Uterus (tissue), 4 donors: ENCODE measurements at places on chromosomes 12 and 14. TPM values are rescaled to one million over a fixed set of nuclear protein-coding genes. Genes with fewer than 3 reads are reported as not detected.

- no peak for DNase-seq
Measured at GRCh38 chr12:101256266-101256665, 23.6 kb upstream of the UTP20 start.

- no peak for DNase-seq
Measured at GRCh38 chr12:104348283-104348993, 44.9 kb downstream of the EID3 start.

DNA sequence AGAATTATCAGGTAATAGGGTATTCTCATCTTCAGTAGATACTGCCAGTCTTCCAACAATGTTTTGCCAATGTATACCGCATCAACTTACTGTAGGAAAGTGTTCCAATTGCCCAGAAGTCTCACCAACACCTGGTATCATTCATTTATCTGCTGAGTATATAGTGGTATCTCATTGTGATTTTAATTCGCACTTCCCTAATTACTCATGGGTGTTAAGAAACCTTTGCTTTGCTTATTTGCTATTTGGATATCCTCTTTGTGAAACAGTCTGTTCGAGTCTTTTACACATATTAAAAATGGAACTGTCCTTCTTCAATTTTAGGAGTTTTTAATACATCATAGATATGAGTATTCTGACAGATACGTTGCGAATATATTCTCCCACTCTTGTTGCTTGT, 6.1 kb downstream of the TM7SF3 start:
- DNase-seq: no peak

DNA sequence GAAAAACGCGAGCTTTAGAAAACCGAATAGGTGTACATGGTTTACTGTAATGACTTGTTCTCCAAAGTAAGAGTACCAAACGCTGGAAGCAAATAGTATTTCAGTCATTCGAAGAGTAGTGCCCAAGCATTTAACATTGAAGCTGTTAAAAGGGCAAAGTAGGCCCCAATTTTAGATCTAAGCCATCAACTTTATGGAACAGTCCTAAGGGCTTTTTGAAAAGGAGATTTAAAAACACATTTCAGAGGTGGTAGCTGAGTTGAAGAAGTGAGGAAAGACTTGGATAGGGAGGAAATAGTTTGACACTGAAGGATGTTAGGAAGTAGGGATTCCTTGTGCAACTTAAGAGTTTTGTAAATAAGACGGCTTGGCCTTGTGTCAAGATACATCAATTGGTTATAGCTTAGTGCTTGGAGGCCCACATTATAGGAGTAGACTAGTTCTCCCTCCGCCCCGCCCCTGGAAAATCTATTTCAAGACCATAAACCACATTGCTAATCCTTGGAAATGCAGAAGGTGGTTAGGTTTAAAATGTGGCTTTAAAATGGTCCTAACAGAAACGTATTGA, 783 bp upstream of the TUBA1B start:
- no peak for DNase-seq

- DNase-seq: no peak
Measured at GRCh38 chr12:38155526-38156496, 160.8 kb upstream of the ALG10B start.

DNA sequence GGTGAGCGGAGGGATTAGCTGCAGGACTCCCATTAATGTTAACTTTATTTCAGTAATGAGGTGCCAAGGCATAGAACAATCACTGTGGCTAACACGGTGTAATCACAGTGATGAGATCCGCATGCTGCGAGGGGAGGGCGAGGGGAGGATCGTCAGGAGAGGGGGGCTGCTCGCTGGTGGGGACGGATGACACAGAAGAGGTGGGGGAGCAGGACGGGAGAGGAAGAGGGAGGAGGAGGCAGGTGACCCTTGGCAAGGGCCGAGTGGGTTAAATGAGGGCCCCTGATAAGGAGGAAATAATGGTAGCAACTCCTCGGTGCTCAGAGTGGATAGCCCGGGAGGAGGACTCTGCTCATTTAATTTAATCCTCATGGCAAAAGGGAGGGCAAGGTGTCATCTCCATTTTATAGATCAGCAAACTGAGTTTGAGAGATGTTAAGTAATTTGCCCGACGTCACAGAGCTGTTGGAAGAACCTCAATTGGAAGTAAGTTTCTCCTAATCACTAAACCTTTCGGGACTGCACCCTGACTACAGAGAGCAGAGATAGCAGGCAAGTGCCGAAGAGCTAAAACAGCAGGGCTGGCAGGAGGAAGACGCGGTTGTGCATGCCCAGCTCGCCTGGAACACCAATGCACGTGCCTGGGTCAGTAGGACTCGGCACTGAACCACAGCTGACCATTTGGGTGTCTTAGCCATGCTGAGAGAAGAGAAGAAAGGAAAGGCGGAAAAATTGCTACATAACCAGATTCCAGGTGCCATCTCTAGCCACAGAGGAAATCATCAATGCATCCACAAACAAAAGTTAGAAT, 43.0 kb downstream of the SPRING1 start:
- DNase-seq: no peak

GRCh38 chr14:53947452-53948204, 9.0 kb downstream of the BMP4 start:
- DNase-seq: no peak

GRCh38 chr12:120190985-120191480, 3.5 kb downstream of the GCN1 start:
- DNase-seq: no peak

DNA sequence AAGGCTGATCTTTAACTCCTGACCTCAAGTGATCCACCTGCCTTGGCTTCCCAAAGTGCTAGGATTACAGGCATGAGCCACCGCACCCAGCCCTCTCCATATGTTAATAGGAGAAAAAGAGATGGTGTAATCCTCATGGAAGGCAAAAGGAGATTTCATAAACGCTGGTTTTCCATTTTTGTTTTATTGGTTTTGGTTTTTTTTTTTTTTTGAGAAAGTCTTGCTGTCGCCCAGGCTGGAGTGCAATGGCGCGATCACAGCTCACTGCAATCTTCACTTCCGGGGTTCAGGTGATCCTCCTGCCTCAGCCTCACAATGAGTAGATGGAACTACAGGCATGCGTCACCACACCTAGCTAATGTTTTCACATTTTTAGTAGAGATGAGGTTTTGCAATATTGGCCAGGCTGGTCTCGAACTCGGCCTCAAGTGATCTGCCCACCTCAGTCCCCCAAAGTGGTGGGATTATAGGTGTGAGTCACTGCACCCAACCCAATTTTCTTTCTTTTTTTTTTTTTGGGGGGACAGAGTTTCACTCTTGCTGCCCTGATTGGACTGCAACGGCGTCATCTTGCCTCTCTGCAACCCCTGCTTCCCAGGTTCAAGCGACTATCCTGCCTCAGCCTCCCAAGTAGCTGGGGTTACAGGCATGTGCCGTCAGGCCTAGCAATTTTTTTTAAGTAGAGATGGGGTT, 8.1 kb downstream of the PTGES3 start:
- DNase-seq: no peak

DNA sequence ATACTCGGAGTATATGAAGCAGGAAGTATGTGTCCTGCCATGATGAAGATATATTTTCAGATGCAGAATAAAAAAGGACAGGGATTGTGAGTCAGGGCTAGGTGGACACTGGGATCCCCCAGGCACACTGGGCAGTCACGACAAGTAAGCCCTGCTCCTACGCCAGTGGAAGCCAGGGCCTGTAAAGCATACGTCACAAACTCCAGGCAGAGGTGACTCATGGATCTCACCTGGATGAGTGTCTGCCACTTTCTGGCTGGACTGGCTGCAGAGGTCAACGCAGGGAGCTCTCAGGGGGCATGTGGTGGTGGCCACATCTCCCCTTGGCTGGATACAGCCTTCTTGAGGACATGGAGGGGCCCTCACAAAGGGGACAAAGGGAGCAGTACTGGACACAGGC, 262.3 kb downstream of the GLT1D1 start:
- no peak for DNase-seq

- DNase-seq: no peak
Measured at GRCh38 chr14:67313153-67313552, 46.5 kb downstream of the ATP6V1D start.

- DNase-seq: no peak
Measured at GRCh38 chr12:119145367-119145766, 33.4 kb upstream of the HSPB8 start.

DNA sequence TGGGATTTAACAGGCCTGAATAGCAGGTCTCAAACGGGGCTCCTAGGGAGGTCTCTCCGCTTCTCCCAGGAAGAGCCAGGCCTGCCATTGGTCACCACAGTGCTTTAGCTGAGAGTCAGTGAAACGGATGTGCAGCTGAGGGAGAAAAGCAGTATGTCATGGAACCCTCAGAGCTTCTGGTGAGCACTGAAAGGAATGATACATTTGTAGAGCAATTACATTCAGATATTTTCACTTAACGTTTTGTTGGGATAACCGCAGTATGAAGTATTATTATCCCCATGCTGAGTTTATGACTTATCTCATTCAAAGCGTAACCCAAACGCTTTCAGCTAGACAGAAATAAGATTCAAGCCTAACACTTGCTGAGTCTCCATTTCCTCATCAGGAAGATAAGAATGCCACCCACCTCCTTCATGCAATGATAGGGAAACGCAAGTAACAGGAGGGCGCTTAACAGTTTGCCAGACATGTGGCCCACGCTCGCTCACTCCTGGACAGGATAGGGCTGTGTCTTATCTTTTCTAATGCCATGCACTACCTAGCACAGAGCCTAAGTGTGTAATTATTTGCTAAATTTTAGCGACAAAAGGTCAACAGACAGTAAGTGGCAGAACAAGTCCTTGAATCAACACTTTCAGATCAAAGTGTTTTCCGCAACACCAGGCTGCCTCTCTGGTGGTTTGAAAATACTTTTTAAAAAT, 28.2 kb downstream of the DAD1 start:
- DNase-seq: no peak

- no peak for DNase-seq
Measured at GRCh38 chr12:60494244-60494643, 898.4 kb downstream of the SLC16A7 start.

GRCh38 chr12:72658615-72659014, 386.4 kb downstream of the TRHDE start:
- no peak for DNase-seq

GRCh38 chr12:113844495-113845210, 121.5 kb downstream of the RBM19 start:
- DNase-seq: no peak

DNA sequence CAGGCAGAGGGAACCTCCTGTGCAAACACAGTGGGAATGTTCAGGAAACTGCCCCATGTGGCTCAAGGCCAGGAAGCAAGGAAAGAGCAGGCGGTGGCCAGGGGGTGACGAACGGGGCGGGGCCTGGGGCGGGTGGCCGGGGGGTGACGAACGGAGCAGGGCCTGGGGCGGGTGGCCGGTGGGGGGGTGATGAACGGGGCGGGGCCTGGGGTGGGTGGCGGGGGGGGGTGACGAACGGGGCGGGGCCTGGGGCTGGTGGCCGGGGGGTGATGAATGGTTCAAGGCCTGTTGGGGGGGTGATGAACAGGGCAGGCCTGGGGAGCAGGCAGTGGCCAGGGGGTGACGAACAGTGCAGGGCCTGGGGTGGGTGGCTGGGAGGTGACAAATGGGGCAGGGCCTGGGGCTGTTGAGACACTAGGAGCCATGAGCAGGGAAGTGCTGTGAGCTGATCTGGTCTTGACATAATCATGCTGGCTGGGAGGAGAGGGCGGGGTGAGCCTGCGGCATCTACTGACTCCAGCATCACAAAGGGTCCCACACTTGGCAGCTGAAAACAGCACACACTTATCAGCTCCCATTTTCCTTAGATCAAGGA, 62.7 kb upstream of the FBRSL1 start:
- DNase-seq: no peak

- no peak for DNase-seq
Measured at GRCh38 chr12:84986586-84986985, 49.5 kb downstream of the TSPAN19 start.

DNA sequence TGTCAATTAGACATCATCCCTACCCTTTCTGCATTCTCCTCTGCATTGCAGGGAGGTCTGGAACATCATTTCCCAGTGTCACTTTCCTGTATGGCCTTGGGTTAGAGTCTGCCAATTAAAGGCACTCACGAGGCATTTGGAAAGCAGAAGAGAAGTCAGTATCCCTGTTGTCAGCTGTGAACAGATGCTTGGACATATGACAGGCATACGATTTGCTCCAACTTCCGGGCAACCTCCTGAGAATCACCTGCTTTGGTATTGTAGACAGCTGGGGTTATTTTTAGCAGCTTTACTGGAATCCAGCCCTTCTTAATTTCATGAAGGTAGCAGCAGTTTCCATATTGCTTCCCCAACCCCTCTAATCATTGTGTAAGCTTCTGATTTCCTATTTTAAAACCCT, 88.7 kb upstream of the DHRS4 start:
- DNase-seq: no peak

- no peak for DNase-seq
Measured at GRCh38 chr14:29836395-29836794, 91.3 kb downstream of the PRKD1 start.

DNA sequence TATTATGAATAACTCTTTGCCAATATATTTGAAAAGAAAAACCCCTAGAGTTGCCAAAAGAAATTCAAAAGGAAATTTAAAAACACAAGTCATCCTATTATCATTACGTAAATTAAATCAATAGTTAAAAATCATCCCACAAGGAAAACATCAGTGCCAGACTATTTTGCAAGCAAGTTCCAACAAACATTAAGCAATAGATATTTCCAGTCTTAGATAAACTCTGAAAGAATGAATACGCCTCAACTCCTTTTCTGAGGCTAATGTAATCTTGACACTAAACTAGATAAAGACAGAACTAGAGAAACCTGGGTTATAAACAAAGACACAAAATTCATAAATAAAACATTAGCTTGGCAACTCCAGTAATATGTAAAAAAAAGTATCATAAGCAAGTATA, 245.9 kb downstream of the FOXN3 start:
- DNase-seq: no peak

DNA sequence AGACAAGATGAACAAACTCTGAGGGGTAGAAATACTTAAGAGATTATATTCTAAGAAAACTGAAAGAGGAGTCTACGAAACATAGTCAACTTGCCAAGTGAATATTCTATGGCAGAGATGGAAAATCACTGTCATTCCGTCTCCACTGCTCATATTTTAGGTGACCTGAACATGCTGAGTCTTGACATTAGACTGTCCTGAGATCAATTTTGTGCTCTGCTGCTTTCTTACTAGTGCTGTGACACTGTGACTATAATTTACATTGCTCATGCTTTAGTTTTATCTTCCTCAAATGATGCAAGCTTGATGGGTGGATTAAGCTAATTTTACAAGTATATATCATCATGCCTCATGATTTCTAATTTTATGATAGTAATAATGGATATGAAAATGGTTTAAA, 228.2 kb upstream of the LRFN5 start:
- no peak for DNase-seq

GRCh38 chr12:30614031-30614430, 81.6 kb downstream of the IPO8 start:
- no peak for DNase-seq

Gene KRT3
- total RNA-seq: not detected

Gene PTCSC3
- total RNA-seq: not detected

Gene CLEC1B
- 0.35 TPM for total RNA-seq

Gene BAZ1A
- total RNA-seq: 42.0 TPM

Gene PTHLH
- total RNA-seq: not detected

Gene CFAP251
- total RNA-seq: 10.1 TPM

Gene ZNF385A
- 0.59 TPM for total RNA-seq

Gene COX8C
- not detected for total RNA-seq

Gene ZDHHC17
- 65.5 TPM for total RNA-seq

Gene OR6C6
- not detected for total RNA-seq

Gene KRT4
- not detected for total RNA-seq
